ENCODE measurements at places on chromosomes 12 and 14.

- DNase-seq = no peak
These were observed 160.9 kb downstream of the EPS8 start for GRCh38 chr12:15627995-15628945.

DNA sequence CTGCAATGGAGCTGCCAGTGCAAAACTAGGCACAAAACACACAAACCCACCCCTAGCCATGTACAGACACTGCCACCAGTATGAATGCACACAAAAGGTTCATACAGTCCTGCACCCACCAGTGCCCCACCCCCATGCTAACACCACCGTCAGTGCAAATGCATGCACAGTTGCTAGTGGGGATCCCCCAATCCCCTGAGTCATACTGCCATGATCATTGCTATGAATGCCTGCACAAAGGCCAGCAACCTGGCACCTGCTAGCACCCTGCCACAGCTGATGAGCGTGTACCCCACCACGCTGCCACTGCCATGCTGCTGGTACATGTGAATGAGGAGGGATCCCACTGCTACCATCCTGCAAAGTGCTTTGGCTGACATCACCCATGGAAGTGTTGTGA is 23.9 kb downstream of the PZP start:
- no peak for DNase-seq

DNA sequence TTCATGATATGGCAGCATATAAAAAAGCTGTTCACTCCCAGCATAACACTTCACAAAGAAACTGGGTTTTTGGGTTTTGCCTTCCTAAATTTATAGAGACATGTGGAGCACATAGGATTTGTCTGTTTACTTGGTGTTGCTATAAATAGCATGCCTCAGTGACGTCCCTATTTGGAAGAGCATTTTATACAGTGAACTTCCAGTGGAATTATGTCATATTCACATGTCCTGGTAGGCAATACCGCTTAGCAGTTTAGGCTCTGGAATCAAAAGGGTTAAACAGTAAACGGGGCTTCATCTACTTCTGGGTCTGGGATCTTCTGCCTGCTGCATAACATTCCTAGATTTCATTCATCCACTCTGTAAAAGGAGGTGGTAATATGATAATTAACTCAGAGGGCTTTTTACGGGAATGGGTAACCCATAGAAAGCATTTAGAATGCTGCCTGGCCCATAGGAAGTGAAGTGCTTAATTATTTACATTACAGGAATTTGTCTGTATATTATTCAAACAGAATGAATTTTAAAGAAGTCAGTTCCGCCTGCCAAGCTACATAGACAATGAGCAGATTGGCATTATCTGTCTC is 396.1 kb downstream of the TMTC2 start:
- DNase-seq = no peak

DNA sequence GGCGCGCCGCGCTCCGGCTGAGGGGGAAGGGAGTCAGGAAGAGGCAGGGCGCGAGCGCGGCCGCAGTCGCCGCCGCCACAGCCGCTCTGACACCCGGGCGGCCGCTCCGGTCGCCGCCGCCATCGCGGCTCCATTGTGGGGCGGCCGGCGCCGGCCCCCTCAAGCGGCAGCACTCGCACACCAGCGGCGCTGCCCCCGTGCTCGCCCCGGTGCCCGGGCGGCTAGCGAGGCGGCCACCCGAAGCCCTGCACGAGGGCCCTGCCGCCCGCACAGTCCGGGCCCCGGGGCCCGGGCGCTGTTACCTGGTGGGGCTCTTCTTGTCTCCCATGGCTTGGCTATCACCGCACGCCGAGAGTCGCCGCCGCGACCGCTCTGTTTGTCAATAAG is 202 bp downstream of the YAF2 start:
- DNase-seq = no peak

- DNase-seq = no peak
These were observed 52.4 kb upstream of the CDKN3 start for GRCh38 chr14:54344445-54344844.

GRCh38 chr12:128928361-128928760 is 75.1 kb downstream of the GLT1D1 start:
- no peak for DNase-seq

- DNase-seq = peak; percentile 7
These were observed 7.3 kb downstream of the ANKLE2 start for GRCh38 chr12:132754160-132754932.

- DNase-seq = peak; percentile 99
These were observed 50.8 kb downstream of the RPS6KA5 start for GRCh38 chr14:91009501-91010152.

DNA sequence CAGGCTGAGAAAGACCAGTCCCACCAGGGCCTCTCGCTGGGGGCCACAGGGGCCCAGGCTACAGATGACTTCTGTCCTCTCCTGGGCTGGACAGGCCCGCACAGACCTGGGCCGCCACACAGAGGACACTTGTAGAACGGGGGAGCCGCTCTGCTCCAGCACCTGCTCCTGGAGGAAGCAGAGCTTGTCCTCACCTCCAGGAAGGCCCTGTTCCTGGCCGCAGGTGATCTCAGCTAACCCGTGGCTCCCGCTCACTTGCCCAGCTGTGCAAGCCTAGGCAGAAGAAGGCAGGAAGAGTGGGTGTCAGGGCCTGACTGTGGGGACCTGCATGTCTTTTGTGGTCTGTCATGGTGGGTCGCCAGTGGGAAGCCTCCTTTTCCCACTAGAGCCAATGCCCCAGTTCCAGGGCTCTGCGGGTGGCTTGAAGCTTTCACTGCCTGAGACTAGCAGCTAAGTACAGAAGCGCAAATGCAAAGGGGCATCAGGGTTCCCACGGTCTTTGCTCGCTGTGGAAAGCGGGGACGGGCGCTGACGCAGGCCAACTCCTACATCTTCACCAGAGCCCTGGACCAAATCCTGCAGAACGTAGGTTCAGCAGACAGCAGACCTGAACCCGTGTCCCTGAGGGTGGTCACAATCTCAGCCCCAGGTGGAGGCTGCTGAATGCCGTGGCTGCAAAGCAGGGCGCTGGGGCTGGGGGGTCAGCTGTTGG is 8.8 kb upstream of the CEP170B start:
- DNase-seq = no peak

DNA sequence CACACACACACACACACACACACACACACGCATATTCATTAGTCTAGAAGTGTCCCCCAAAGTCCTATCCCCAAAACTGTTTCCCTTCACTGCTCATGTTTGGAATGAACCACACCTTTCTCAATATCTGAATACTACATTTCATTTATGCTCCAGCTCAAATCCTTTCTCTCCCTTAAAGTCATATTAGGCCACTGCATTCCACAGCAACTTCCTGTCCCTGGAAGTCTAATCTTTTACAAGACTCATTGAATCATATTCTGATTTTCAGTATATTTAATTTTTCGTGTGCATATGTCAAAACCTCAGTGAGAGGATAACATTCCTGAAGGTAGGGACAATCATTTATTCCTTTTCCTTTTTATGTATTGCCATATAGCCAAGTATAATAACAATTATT is 155.6 kb upstream of the LMNTD1 start:
- no peak for DNase-seq

- no peak for DNase-seq
These were observed 15.6 kb downstream of the SYNE3 start for GRCh38 chr14:95500772-95501401.

- DNase-seq = no peak
These were observed 2.7 kb downstream of the OTX2 start for GRCh38 chr14:56807386-56808109.

DNA sequence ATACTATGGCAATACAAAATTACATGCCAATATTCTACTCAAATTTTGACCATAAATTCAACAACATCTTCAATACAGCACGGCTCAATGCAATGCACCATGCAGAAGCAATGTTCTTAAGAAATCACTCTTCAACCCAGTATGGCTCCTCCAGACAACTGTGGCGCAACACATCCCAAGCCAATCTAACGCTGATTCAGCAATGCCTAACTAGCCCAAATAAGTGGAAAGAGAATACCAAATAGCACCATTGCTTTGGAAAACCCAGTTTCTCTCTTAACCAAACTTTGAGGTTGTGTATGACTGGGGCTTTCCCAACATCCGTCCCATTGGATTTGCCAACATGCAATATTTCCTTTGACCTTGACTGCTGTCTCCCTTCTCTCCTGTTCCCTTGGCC is 211.1 kb upstream of the TBX3 start:
- peak; percentile 43 for DNase-seq

DNA sequence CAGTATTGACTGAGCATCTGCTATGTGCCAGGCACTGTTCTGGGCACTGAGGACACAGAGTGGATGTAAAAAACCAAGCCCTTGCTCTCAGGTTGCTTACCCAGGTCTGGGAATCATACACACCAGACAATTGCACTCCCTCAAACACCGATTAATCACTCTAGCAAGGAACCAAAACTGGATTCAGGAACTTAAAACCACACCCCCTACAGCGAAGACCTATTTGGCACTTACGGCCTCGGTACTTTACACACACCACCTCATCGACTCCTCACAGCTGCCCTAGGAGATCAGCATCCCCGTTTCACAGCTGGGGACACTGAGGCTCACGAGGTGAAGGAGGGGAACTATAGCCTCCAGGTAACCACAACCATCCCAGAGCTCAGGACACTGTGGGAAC is 1.6 kb downstream of the GLTP start:
- DNase-seq = peak; percentile 63

DNA sequence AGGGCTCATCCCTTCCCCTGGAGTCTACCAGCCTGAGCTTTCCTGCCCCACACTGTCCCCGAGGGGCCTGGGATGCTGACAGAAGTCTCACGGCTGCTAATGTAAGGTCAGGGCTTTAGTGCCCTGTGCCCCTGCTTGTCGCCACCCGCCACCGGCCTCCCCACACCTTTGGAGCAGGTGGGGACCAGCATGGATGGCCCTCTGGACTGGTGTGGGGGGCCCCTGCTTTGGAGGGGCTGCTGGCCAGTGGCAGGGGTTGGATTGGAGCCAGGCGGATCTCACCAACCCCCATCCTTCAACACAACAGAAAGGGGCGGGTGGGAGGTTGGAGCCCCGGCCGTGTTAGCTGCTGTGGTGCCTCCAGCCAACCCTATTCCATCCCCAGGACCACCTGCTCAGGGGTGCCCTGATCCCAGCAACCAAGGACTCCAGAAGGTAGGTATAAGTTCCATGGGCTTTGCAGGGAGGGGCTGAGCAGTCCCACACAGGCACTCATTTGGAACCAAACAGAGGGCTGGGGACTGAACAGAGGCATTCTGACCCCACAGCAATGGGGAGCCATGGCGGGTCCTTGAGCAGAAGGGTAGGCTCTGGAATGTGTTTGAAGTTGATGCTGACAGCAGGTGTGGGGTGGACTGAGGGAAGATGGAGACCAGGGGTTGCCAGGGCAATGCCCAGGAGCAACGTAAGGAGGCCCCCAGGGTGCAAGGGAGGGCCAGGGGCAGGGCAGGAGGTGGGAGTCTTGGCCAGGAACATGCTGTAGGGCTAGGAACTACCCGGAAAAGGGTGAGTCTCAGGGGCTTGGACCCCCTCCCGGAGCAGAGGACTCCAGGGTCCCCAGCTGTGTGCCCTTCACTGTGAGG is 145.1 kb upstream of the C14orf180 start:
- no peak for DNase-seq

- no peak for DNase-seq
These were observed 30.5 kb downstream of the SLC24A4 start for GRCh38 chr14:92353447-92353846.

GRCh38 chr14:103013028-103013427 is 44.3 kb downstream of the CDC42BPB start:
- DNase-seq = no peak

DNA sequence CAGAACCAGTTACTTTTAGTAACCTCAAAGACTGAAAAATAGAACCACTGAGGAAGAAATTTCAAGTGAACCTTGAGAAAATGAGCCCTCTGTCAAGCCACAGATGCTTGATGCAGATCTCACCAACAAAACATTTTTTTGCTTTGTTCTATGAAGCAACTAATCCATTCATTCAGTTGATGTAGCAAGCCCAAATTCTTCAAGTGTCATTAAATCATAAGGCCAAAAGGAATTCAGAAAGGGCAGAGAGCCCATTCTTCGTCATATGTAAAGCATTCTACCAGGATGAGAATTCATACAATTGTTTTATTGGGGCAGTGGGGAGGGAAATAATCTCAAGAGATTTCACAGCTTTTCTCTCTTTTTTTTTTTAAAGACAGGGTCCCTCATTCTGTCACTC is 218.0 kb upstream of the RGS6 start:
- DNase-seq = no peak

DNA sequence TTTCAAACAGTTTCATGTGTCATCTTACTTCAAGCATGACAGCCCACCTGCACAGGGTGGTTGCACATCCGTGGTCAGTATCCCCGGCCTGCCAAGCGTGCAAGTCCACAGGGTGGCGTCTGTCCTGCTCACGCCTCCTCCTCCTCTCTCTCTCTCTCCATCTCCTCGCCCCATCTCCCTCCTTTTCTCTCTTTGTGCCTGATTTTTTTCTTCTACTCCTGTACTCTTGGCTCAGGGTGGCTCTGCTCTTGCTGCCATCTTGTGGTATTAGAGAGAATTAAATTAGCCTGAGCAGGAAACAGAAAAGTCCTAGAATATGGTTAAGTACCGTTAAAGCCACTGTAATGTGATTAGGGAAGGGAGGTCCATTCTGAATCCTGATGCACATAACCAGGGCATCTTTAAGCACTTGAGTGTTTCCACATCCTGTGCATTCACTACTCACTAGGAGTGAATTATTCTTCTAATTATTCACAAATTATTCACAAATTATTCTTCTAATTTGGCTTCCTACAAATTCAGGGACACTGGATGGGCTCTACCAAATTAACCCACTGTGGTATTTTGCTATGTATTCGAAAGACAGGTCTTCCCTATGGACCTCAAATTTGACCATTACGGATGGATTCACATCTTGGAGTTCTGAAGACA is 25.5 kb upstream of the DTX1 start:
- DNase-seq = no peak

GRCh38 chr14:89219051-89219450 is 198.0 kb downstream of the FOXN3 start:
- DNase-seq = no peak

GRCh38 chr12:93808169-93808899 is 131.2 kb downstream of the CRADD start:
- no peak for DNase-seq

- peak; percentile 20 for DNase-seq
These were observed 2.4 kb downstream of the E2F7 start for GRCh38 chr12:77062846-77063461.

DNA sequence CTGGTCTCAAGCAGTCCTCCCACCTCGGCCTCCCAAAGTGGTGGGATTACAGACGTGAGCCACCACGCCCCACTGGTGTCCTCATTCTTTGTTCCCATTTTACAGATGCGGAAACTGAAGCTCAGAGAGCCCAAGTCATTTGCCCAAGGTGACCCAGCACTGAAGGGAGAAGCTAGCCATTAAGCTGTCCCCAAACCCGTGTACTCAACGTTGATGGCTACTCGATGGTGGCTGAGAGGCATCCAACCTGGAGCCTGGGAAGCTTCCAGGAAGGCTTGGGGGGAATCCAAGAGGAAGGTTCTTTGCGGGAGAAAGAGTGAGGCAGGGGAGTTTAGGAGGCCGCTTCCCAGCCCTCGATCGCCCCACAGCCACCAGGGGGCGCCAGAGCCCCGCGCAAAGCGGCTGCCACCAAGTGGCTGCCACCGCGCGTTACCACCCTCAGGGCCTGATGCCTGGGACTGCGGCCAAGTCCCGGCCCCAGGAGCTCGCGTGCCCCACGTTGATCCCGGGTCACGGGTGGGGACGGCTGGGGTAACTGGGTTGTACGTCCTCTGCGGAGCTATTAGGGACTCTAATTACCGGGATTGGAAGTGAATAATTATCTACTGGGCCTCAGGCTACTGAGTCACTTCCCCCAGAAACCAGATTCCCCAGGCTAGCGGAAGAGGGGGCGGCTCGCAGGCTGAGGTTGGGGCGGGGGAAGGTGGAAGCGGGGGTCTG is 8.8 kb upstream of the SH2B3 start:
- DNase-seq = peak; percentile 76

- no peak for DNase-seq
These were observed 96.2 kb downstream of the CIT start for GRCh38 chr12:119780786-119781434.

- DNase-seq = no peak
These were observed 4.2 kb downstream of the LPAR5 start for GRCh38 chr12:6631549-6631961.

All from MV-4-11 (cell line).